ENCODE measurements at places on chromosomes 12 and 14.
A peak's percentile ranks its signal among the peaks of the same experiment; 100 is the strongest.

GRCh38 chr12:45415393-45415817 lies 199.5 kb downstream of the ANO6 start:
- peak; percentile 98 for DNase-seq

DNA sequence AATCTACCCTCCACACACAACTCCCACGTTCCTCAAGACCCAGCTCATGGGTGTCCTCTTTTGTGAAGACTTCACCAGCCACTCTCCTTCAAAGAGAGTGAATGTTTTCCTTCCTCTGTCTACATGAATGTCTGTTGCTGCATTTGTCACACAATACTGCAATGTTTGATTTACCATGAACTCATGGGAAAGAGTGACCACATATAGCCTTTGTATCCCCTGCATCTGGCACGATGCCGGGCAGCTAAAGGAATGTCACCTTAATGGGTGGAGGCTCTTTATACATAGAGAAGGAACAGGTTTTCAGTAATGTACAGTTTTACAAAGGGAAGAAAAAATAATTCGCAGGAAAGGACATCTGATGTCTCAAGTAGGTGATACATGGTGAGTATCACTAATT lies 12.1 kb upstream of the BCDIN3D start:
- DNase-seq = no peak

DNA sequence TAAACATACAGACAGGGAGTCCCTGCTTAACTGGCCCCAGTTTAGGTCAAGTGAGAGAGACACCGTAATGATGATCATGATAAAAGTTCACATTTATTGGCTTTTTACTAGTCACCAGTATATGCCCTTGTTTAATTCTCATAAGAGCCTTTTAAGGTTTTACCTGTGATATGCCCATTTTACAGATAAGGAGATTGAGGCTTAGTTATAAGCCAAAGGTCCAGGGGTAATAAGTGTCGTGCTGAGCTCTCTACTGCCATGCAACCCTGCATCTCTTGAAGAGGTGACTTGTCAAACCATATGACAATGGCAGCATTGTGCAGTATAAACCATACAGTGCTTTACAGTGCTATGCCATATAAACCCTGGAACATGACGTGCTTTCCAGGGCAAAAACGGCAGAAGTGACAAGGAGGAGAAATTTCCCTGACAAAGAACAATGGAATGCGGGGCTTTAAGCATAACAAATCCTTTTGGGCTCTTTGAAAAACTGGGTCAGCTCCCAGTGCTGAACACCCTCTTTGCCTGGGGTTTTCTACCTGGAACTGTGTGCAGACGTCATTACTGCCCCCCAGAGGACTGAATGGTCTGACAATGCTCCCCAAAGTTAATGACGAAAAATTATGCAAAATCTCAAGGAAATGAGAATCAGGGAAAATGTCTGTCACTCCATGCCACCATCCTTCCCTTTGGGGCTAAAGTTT lies 59.7 kb upstream of the C14orf132 start:
- no peak for DNase-seq

DNA sequence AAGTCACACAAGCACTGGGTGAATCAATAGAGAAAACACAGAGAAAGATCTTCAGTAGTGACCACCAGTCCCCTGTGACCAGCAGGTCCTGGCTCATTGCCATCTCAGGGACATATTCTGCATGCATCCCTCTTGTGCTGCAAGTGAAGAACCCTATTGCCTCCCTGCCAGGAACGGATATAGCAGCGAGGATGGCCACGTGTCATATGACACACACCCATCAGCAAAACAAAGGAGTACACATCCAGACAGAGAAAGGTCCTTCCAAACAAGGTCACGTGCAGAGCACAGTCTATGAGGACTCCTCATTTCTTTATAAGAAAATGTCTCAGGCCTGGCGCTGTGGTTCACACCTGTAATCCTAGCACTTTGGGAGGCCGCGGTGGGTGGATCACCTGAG lies 638.4 kb downstream of the FLRT2 start:
- no peak for DNase-seq

GRCh38 chr14:70008284-70009262 lies 129.4 kb downstream of the SMOC1 start:
- no peak for DNase-seq

GRCh38 chr12:14936224-14936861 lies 2.0 kb downstream of the ERP27 start:
- peak; percentile 55 for DNase-seq

DNA sequence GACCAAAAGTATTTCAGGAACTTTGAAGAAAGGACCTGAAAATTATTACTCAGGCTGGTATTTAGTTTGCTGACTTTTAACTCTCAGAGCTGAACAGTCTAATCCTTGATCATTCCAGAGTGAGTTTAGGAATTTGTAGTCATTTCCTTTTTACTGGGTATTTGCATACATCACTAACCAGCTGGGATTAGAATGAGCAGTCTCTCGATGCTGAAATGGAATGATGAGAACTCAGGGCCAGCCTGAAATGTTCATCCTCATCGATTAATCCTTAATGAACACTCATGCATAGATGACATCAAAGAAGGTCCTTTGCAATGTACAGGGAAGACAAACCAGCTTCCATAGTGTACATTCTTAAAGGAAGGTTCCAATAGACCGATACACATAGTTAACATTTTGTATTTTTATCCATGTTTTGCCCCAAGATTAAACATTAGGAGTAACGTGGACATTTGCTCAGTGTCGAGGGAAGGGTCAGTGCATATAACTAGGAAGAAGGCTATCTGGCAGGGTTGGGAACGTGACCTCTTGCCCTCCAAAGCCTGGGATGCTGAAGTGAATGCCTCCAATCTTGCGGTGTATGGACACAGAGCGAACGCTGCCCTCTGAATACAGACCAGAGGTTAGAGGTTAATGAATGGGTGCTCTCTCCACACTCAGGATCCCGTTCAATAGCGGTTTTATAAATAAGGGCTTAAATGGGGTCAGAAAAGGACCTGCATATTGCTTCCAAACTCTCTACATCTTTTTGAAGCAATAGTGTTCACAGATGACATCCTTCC lies 14.5 kb downstream of the FBXL14 start:
- DNase-seq = no peak

GRCh38 chr12:51391283-51392123 lies at the start of gene GALNT6:
Gene GALNT6 (minus strand): TSS chr12:51391406. CDS start chr12:51379781, 11,625 bp downstream.
- DNase-seq = peak; percentile 69

GRCh38 chr14:75876530-75876929 lies 105.3 kb downstream of the TGFB3 start:
- no peak for DNase-seq

- peak; percentile 46 for DNase-seq
These were observed 37.1 kb downstream of the LRRK2 start for GRCh38 chr12:40261937-40262336.

GRCh38 chr14:25026476-25027137 lies 23.3 kb downstream of the STXBP6 start:
- no peak for DNase-seq

- DNase-seq = peak; percentile 62
These were observed 606 bp downstream of the TNFAIP2 start for GRCh38 chr14:103123634-103124500.

GRCh38 chr14:73467377-73467776 lies 9.0 kb upstream of the NUMB start:
- peak; percentile 91 for DNase-seq

GRCh38 chr12:122126713-122127597 lies 47.1 kb downstream of the IL31 start:
- no peak for DNase-seq

- peak; percentile 8 for DNase-seq
These were observed 46.3 kb upstream of the PTGDR start for GRCh38 chr14:52220924-52221811.

DNA sequence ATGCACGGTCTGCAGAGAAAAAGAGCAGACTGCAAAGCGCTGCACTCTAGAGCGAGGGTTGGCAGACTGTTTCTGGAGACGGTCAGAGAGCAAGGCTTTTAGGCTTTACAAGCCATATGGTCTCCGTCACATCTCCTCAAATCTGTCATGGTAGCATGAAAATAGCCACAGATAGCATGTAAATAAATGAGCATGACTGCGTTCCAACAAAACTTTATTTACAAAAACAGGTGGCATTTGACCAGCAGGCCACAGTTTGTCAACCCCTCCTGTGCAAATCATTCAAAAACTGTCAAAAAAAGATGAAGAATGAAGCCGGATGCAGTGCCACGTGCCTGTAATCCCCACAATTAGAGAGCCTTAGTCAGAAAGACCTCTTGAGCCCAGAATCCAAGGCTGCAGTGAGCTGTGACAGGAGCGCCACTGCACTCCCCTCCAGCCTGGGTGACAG lies 18.9 kb downstream of the SYNE3 start:
- no peak for DNase-seq

- DNase-seq = peak; percentile 61
These were observed 574 bp downstream of the WNK1 start for GRCh38 chr12:752695-753610.

- DNase-seq = no peak
These were observed 19.7 kb downstream of the ELK3 start for GRCh38 chr12:96213869-96214268.

- DNase-seq = no peak
These were observed 69.5 kb upstream of the ZDHHC17 start for GRCh38 chr12:76694369-76694768.

DNA sequence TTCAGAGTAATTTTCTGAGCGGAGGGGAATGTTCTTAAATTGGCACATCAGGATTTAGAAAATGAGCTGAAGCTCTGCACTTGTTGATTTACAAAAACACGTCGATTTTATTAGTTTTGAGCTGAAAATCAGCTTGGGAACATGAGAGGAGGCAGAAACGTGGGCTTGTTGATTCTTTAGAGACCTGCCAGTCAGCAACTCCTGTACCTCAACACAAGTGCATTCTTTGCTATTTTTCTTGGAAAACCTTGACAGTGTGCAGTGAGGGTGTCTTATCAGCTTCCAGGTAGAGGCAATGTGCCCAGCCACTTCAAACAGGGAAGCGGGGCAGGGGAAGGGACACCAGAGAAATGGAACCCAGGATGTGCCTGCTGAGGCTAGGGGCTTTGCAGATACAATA lies 102.8 kb upstream of the COCH start:
- no peak for DNase-seq

GRCh38 chr12:52247622-52248540 lies 14.8 kb downstream of the KRT7 start:
- DNase-seq = no peak

GRCh38 chr14:65560340-65561027 lies 148.0 kb downstream of the FUT8 start:
- DNase-seq = no peak

DNA sequence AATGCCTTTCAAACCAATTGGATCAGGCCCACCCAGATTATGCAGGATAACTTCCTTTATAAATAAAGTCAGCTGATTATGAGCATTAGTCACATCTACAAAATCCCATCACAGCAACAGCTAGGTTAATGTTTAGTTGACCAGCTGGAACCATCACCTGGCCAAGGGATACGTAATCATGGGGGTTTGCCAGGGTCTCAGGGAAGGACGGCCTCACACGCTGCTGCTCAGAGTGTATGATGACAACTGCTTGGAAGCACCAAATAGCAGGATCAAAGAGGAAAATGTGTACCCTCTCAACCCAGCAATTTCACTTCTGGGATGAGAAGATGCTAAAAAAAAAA lies 162.6 kb downstream of the SLC15A4 start:
- DNase-seq = no peak

- no peak for DNase-seq
These were observed 40.6 kb upstream of the CDKN3 start for GRCh38 chr14:54356172-54356571.
